ENCODE measurements at places on chromosomes 3 and 15.

- no peak for DNase-seq
These were observed 47.7 kb downstream of the MYO5A start for GRCh38 chr15:52480990-52481389.

DNA sequence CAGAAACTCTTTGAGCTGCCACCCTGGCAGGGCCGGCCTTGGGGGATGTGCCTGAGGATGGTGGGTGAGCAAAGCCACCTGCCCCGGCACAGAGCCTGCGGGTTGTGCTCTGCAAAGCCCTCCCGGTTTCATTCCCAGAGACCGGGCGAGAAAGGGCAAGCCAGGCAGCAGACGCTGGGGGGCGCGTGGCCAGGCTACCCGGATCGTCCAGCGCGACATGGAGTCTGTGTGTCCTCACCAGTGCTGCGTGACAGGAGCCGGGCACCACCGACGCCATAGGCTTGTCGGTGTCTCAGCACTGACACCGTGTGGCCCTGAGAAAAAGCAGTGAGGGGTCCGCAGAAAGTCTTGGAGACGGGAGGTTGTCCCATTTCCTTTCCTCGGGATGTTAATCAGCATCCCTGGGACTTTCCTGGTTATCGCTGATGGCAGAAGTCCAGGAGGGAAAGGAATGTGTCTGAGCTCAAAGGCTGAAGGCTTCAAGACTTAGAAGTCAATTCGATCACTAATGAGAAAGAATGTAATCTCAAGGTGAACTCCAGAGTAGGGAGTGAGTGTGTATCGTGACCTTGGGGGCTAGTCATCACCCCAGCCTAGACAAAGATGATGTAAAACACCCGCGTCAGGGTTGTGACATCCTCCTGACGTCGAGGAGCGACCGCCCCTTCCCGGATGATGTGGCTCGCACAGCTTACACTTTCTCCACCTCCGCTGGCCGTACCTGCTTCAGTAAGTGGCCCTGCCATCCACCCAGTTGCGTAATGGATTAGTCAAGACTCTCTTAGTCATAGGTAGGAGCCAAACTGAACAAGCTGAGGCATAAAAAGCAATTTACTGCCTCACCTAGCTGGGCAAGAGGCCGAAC, 36.3 kb upstream of the PLA2G4E start:
- peak; percentile 81 for DNase-seq

GRCh38 chr15:31280831-31281216, 45.8 kb upstream of the KLF13 start:
- DNase-seq = no peak

GRCh38 chr3:144033240-144033589, 61.6 kb downstream of the DIPK2A start:
- no peak for DNase-seq

DNA sequence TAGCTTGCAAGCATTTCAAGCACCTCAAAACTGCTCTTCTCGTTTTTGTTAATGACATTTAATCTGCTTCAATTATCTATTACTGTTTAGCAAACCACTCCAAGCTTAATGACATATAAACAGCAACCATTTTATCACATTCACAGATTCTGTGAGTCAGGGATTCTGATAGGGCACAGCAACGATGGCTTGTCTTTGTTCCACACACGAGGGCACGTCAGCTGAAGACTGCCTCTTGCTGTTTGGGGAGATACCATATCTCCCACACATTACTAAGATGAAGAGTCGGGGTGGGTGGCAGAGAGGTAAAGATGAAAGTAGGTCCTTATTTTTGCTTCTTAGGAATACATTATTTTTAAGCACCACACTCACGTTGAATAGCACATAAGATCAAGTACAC, 19.3 kb downstream of the CPOX start:
- DNase-seq = no peak

- no peak for DNase-seq
These were observed 22.4 kb downstream of the TMC3 start for GRCh38 chr15:81351651-81352050.

DNA sequence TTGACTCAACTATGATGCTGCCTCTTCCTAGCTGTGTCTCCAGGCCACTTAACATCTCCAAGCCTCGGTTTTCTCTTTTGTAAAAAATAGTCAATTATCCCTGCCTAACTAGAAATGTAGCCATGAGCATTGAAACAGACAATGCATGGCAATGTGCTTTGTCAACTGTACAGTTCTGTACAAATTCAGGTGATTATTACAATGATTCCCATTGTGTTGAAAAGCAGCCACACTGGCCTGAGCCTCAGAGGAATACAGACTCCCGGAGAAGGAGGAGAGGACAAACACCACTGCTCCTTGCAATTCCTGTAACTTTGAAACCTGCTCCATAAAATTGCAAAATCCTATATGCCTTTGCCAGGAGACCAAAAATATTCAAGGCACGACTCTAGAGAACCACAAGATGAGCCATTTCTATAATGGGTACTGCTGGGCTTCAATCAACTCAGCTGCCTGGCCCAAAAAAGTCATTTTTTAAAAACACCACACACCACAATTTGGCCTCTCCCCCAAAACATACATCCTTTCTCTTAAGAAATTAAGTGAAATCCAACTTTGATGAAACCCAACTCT, 28.6 kb downstream of the DAPK2 start:
- DNase-seq = no peak

DNA sequence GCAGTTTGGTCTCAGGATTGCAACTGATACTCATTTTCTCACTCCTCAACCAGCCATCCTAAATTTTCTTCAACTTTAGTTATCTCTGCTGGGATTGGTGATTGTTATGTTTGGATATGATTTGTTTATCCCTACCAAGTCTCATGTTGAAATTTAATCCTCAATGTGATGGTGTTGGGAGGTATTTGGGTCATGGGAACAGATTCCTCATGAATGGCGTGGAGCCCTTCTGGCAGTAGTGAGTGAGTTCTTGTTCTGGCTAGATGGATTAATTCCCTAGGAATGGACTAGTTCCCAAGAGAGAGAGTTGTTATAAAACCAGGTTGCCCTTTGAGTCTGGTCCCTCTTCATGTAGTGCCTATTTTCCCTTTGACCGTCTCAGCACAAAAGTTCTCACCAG, 399.9 kb downstream of the SQOR start:
- DNase-seq = no peak

- no peak for DNase-seq
These were observed 117.8 kb downstream of the XXYLT1 start for GRCh38 chr3:195153130-195153529.

- no peak for DNase-seq
These were observed 15.4 kb downstream of the PAQR5 start for GRCh38 chr15:69314131-69314530.

DNA sequence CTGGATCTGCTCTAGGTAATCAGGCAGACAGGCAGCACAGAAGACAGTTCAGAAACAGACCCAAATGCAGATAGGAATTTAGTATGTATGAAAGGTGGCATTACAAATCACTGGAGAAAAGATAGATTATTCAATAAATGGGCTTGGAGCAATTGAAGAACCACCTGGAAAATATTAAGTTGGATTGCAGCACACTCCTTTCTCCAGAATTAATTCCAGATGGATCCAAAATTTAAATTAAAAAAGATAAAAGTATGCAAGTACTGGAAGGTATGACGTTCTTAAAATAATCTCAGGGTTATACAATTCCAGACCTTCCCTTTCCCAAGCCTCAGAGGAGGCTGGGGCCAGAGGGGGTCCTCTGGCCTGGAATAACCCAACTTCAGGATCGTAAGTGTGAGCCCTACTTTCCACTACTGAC, 32.5 kb downstream of the HRH1 start:
- DNase-seq = no peak

- DNase-seq = no peak
These were observed 19.6 kb downstream of the NR2F2 start for GRCh38 chr15:96349857-96350720.

DNA sequence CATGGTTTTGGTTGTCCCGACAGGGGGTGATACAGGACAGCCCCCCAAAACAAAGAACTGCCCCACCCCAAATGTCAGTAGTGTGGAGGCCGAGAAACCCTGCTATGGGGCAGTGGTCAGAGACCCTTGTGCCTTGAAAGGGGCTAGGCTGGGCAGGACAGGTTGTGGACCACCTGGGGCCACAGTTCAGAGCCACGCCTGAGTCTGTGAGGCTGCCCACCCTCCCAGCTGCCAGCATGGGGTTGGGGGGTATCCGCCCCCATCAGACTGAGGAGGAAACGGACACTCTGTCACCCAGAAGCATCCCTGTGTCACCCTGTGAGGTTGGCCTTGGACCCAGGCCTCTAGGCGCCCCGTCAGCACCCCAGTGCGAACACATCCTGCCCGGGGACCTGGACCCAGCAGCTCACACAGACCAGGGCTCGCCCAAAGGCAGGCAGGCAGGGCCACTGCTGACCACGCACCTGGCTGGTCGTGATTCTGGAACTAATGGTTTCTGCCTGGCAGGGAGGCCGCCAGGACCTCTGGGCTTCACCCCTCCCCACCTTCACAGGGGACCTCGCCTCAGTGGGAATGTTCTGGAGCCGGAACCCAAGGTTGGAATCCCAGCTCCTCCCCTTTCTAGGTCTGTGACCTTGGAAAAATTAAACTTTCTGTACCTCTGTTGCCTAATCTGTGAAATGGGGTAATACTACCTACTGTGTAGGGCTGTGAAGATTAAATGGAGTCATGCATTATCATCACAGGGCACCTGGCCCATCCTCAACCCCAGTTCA, 1.4 kb downstream of the SLC41A3 start:
- DNase-seq = no peak

DNA sequence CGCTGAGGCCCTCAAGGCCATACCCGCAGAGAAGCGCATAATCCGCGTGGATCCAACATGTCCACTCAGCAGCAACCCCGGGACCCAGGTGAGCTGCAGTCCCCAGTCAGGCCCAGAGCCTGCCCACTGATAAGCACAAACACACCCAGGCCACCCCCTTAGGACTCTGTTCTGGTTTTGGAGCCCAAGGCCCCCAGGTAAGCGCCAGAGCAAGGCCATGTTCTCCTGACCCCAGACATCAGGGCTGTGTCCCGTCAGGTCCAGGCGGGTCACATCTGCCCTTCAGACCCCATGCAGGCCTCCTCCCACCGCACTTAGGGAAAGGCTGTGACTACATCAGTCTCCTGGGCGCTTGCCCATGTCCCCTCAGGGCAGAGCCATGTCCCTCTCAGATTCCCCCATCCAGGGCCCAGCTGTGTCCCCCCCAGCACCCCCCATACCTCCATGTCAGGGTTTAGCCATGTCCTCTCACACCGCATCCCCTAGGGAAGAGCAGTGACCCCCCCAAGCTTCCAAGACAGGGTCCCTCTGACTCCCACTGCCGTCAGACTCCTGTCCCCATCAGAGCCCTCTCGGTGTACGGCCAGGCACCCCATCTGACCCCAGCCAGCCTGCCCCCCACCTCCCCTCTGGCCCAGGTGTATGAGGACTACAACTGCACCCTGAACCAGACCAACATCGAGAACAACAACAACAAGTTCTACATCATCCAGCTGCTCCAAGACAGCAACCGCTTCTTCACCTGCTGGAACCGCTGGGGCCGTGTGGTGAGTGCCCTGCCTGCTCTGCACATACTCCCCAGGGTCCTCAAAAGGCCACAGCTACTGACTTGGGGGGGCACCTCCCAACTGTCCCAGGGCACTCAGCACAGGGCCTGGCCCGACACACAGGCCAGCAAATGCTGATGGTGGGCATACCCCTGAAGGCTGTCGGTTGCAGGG, 1.6 kb downstream of the PARP3 start:
- no peak for DNase-seq

DNA sequence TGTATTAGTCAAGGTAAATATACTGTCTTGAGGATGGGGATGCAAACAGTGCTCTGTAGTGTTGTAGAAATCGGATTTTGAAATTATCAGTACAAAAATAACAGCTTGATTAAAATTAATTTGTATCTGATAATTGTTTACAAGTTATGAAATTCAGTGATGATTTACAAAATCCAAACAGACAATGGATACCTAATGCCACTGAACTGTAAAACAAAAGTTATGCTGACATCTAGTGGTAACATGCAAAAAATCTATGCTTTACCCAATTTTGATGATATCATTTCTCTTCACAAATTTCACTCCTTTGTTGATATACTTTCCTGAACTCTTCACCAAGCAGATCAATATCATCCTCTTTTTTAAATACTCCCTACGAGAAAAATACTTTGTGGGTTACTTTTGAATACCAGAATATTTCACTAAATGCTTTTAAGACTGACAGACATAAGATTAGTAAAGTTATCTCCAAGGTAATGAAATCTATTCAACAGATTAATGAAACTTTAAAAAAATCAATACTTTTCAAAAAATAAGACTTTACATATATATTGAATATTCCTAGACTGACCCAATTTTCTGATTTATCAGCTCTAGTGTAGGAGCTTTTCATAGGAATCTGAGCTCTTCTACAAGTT, 36.0 kb downstream of the MNS1 start:
- DNase-seq = peak; percentile 18

DNA sequence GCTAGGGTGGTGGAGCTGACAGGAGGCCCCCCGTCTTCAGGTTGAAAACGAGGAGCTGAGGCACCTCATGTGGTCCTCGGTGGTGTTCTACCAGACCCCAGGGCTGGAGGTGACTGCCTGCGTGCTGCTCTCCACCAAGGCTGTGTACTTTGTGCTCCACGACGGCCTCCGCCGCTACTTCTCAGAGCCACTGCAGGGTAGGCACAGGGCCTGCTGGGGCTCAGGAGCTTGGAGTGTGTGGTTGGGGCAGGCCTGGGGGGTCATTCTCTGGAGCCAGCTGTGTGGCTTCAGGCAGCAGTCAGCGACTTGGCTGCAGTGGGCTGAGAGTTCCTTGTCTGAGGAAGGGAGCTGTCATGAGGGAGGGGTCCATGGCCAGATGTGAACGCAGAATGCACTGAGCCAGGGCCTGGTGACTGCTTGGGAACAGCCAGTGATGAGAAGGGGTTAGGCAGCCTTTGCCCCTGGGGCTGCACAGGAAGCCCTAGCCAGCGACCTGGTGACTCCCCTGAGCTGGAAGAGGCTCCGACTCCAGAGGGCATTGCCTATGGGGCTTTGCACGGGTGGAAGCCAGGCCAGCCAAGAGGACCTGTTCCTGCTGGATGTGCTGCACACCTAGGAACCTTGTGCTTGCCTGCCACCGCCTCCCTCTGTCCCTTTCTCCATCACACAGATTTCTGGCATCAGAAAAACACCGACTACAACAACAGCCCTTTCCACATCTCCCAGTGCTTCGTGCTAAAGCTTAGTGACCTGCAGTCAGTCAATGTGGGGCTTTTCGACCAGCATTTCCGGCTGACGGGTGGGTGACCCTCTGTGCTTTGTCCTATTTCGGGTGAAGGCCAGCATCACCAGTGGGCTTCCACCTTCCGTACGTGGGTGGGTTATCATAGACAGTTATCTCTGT, 4.9 kb upstream of the STAB1 start:
- DNase-seq = no peak

GRCh38 chr3:16350597-16351318, 85.7 kb downstream of the OXNAD1 start:
- DNase-seq = no peak

DNA sequence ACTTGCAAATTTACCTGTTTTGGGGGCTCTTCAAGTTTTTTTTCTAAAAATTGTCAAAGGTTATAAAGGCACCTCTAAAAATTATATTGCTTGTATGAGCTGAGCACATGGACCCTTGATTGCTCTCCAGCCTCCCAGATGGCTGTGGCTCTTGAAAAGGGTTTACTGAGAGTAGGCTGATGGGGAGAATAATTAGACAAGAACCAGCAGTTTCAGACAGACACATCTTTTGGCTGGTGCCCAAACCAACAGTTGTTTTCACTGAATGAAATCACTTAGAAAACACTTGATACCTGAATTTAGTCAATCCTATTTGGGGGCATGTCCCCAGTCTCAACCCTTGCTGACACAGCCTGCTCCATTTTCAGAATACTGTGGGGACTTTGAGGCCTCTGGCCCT, 217.6 kb downstream of the KBTBD8 start:
- DNase-seq = no peak

- DNase-seq = no peak
These were observed 25.9 kb upstream of the PLXNA1 start for GRCh38 chr3:126956866-126957650.

Measured in CD4-positive, alpha-beta T cell treated with Interleukin-1 beta for 1 hour (primary cell).